ENCODE measurements at places on chromosomes 7 and 10.

GRCh38 chr10:95850791-95851190 is 57.0 kb upstream of the CC2D2B start:
- DNase-seq, result no peak

GRCh38 chr7:1251796-1252539 is 19.3 kb downstream of the UNCX start:
- DNase-seq, result no peak

DNA sequence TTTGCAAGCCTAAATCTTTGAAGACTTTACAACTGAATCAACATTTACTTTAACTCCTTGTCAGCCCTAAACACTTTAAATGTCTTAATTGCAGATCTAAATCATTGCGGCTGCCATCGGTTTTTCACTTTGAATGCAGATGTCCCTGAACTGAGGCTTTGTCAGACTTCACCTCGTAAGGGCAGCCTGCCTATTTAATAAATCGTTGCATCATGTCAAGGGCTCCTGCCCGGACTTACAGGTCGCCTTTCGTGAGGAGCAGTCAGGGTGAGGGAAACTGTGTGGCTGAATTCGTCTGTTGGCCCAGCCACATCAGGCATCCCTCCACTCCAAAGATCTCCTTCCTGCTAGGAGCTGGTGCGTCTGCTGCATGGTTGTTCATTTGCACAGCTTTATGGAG is 368.2 kb upstream of the NPVF start:
- no peak for DNase-seq

- DNase-seq, result peak; percentile 31
Observed at GRCh38 chr10:108567899-108568752, 1355.2 kb downstream of the XPNPEP1 start.

DNA sequence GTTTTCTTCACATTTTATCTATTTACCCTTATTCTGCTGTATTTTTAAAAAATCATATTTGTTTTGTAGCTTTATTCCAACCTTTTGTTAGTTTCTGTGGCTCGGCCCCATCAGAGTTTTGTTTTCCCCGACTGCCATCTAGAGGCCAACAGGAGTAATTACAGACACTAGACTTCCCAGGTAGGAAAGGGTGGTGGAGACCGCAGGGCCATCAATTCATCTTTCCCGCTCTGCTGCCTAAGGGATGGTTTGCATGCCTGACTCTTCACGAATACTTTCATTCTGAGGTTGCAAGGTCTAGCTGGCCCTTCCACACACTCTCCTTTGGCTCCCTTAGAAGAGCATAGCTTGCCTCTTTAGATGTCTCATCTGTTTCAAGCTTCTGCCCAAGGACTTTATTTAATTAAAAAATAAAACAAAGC is 38.3 kb downstream of the LYZL2 start:
- peak; percentile 60 for DNase-seq

GRCh38 chr10:128594688-128595087 is 468.5 kb upstream of the MKI67 start:
- no peak for DNase-seq

GRCh38 chr10:126243306-126243705 is 145.0 kb downstream of the ADAM12 start:
- no peak for DNase-seq

- no peak for DNase-seq
Observed at GRCh38 chr7:112365551-112365950, 84.7 kb upstream of the IFRD1 start.

All from EH (cell line).